Colonic mucosa (tissue), 4 donors: ENCODE measurements at places on chromosomes 1 and 21. TPM values are rescaled to one million over a fixed set of nuclear protein-coding genes. Genes with fewer than 3 reads are reported as not detected.

- no peaks in the 10 kb centered on the region for H3K36me3 ChIP-seq
- no peak overlapping the region for H3K27ac ChIP-seq
- H3K27me3 ChIP-seq = no peaks in the 10 kb centered on the region
- no peak for DNase-seq
- no peak overlapping the region for H3K4me3 ChIP-seq
Measured at GRCh38 chr1:53603431-53603830, 135.5 kb downstream of the GLIS1 start.

GRCh38 chr1:63005812-63006211 lies 221.9 kb downstream of the ATG4C start:
- H3K36me3 ChIP-seq = no peaks in the 10 kb centered on the region
- no peak for DNase-seq
- no peak overlapping the region for H3K27ac ChIP-seq
- no peaks in the 10 kb centered on the region for H3K4me1 ChIP-seq
- H3K4me3 ChIP-seq = no peak overlapping the region

- H3K4me3 ChIP-seq = no peak overlapping the region
- H3K27me3 ChIP-seq = no peaks in the 10 kb centered on the region
- DNase-seq = no peak
- H3K36me3 ChIP-seq = no peaks in the 10 kb centered on the region
- H3K27ac ChIP-seq = no peak overlapping the region
- H3K4me1 ChIP-seq = no peaks in the 10 kb centered on the region
Measured at GRCh38 chr1:91412371-91412770, 7.7 kb upstream of the HFM1 start.

- H3K27ac ChIP-seq = no peak overlapping the region
- H3K27me3 ChIP-seq = no peaks in the 10 kb centered on the region
- no peak for DNase-seq
Measured at GRCh38 chr1:227437495-227438008, 119.3 kb upstream of the CDC42BPA start.

GRCh38 chr1:196377811-196378210 lies 230.4 kb downstream of the KCNT2 start:
- H3K4me3 ChIP-seq = no peak overlapping the region
- no peaks in the 10 kb centered on the region for H3K27me3 ChIP-seq
- H3K4me1 ChIP-seq = no peaks in the 10 kb centered on the region
- no peak for DNase-seq

GRCh38 chr1:197825541-197825940 lies 50.3 kb upstream of the DENND1B start:
- H3K4me1 ChIP-seq = no peaks in the 10 kb centered on the region
- H3K36me3 ChIP-seq = no peaks in the 10 kb centered on the region
- no peak overlapping the region for H3K4me3 ChIP-seq
- no peaks in the 10 kb centered on the region for H3K27me3 ChIP-seq
- DNase-seq = no peak

DNA sequence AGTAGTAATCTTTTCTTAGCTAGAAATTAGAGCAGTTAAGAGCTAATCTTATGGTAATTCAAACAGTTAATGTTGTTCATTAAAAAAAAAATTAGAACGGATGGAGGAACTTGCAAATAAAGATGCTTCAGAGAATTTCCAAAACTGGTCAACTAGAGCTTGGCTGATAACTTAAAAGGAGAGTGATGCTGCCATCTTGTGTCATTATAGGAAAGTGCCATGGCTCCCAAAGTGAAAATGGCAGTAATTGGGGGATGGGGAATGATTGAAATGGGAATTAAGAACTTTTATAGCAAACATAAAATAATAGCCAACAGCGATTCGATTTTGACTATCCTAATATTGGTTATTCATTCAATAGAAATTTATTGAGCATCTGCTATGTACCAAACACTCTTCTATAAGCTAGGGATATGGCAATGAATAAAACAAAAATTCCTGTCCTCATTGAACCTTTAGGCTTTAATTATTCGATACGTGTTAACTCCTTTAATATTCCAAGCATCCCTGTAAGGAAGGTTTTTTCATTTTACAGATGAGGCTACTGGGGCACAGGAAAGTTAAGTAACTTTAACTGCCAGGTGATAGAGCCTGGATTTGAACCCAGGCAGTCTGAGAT lies 5.7 kb upstream of the PLPP3 start:
- DNase-seq = peak; percentile 43
- H3K4me3 ChIP-seq = no peak overlapping the region

DNA sequence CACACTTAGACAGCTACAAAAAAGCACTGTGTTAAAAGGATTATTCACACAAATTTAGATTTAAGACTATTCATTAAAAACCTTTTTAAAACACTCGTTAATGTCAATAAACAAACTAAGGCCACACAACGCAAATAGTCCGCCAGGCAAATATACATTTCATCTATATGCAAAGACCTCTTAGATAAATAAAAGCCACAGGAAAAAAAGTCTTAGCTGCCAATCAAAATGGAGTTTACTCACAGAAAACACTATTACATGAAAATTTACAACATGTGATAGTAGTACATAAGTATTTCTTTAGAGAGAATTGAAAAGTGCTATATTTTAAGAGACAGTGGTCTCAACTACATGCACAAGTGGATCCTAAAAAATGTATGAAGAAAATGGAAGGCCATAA lies 2.7 kb upstream of the PHTF1 start:
- H3K4me1 ChIP-seq = no peaks in the 10 kb centered on the region
- H3K36me3 ChIP-seq = no peaks in the 10 kb centered on the region
- no peak overlapping the region for H3K4me3 ChIP-seq
- DNase-seq = no peak

The LRRC71 gene
- not detected for total RNA-seq

The EXO1 gene
- 5.1 TPM for total RNA-seq

The HAPLN2 gene
- total RNA-seq = 0.96 TPM

The GJA8 gene
- total RNA-seq = not detected

The JAM2 gene
- total RNA-seq = 9.5 TPM

The LCE1C gene
- total RNA-seq = not detected

The OR2L5 gene
- not detected for total RNA-seq

The HLX gene
- total RNA-seq = 1.7 TPM

The CACHD1 gene
- 1.5 TPM for total RNA-seq
